ENCODE measurements at places on chromosomes 12 and 14.

DNA sequence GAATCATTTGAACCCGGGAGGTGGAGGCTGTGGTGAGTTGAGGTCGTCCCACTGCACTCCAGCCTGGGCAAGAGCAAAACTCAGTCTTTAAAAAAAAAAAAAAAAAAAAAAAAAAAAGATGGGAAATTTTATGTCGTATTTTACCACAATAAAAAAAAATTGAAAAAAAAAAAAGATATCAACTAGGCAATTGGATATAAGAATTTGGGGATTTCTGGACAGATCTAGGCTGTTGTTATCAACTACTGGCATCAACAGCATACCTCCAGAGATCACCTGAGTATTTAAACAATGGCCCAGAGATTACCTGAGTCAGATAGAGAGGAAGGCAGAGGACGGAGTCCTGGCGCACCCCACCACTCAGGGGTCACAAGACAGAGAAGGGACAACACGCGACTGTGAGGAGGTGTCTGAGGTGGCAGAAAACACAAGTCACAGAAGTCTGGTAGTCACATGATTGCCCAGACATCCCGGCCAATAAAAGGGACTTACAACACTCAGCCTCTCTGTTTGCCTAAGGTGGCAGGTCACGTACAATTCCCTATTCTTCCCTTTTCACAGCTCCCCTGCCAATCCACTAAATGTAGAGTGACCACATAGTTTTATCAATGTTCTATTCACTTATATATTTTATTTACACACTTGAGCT is 1.8 kb downstream of the SPRING1 start:
- peak; percentile 38 for DNase-seq

- DNase-seq: no peak
These were observed 34.1 kb upstream of the NUBPL start for GRCh38 chr14:31527087-31527486.

DNA sequence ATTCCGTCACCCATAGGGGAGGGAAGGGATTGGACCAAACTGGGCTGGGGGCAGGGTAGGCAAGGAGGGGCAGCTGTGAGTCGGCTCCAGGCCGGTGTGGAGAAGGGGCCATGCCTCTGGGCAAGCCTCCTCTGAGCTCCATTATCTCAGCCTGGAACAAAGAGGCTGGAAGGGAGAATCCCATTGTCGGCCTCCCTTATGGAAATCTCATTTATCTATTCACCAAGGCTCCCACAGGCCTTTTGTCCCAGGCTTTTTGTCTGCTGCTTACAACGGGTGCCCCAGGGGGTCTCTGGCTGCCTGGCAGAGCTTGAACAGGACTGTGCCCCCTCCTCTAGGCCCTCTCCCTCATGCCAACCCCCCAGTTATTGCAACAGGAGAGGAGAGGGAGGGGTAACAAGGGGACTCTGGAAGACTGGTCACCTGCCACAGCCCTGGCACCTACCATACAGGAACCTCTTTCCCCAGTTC is 19.5 kb downstream of the FIGNL2 start:
- DNase-seq: no peak

- no peak for DNase-seq
These were observed 924.5 kb downstream of the AACS start for GRCh38 chr12:125989696-125990095.

GRCh38 chr12:53193040-53193439 is 12.3 kb upstream of the CSAD start:
- DNase-seq: no peak

DNA sequence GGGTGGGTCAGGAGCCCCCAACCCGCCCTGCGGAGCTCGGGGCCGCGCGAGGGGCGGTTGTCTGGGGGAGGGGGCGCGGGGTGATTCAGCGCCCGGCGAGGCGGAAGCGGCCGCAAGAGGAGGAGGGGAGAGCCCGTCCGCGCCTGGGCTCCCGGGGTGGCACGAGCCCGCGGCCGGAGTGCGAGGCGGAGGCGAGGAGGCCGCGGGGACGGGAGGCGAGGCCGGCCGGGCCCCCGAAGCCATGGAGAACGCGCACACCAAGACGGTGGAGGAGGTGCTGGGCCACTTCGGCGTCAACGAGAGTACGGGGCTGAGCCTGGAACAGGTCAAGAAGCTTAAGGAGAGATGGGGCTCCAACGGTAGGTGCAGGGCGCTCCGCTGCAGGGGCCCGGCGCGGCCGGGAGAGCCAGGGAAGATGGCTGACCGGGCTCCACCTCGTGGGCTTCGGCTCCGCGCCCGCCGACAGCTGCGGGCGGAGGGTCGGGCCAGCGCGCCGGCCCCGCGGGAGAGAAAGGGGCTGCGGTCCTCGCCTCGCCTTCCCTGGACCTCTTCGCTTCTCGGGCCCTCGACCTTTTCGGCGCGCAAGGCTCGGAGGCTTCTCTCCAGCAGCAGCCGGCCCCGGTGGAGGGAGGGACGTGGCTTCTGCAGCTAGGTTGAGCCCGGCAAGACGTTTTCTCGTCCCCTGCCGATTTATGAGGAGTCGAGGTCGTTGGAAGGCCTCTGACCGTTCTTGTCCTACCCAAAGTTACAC is 677 bp downstream of the ATP2A2 start:
- peak; percentile 87 for DNase-seq

All from NB4 (cell line).